ENCODE measurements at places on chromosomes 11 and 22.
A peak's percentile ranks its signal among the peaks of the same experiment; 100 is the strongest.

DNA sequence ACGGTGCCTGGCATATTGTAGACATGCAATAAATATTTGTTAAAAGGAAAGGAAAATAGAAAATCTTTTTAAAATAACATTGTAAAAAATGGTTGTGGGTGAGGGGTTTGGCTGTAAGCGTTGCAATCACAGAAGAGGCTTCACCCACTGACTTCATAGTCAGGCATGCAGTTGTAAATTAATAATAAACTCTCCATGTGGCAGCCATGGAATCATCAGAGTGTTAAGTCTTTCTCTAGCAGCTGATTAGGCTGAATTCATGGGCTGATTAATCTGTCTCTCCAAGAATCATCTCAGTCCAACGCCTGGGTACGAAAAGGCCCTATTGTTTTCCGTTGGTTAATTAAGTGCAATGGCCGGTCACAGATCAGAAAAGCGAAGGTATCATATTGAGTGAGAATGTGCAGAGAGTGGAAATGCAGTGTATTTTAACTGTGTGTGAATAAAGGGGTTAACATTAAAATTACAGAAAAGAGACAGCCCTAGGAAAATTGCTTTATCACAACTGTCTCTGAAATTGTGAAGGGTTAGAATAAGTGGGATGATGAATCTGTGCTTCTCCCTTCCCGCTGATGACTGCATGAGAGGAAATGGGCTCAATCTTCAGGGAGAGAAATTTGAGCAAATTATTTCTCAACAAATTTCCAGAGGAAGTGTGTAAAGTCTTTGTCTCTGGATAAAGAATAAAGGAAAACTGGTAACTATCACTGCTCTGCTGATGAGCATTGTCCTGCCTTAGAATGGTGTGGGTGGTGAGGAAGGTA lies 269.0 kb downstream of the FAM76B start:
- no peak for DNase-seq

DNA sequence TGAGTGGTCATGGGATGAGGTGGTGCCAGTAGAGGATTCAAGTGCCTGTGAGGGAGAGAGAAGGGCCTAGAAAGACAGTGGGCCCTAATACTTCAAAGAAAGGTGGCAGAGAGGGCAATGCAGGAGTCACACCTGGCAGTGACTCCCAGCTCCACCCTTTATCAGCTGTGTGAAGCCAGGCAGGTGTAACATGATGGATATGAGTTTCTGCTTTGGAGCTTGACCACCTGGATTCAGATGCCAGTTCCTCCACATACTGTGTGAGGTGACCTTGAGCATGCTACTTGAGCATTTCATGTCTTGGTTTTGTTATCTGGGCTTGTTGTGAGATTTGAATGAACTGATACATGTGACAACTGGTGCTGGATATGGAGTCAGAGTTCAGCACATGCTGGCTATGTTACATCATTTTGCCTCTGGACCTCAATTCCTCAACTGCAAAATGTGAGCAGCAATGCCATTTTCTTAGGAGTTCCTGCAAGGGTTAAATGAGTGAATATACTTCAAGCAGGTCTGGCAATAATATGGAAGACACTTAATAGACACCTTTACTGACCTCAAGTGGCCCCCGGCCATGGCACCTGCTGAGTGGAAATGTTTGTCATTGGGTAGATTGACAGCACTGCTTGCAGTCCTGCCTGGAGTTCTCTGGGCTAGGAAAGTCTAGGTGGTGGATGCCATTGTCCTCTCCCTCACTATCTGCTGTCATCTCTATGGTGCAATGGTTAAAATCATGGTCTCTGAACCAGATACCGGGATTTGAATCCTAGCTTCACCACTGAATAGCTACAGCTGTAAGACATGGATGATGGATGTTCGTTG lies 83.3 kb downstream of the MICAL2 start:
- no peak for DNase-seq

GRCh38 chr11:14445542-14446530 lies 53.8 kb downstream of the COPB1 start:
- no peak for DNase-seq

- DNase-seq, result peak; percentile 60
Observed at GRCh38 chr11:114308689-114309089, 12.5 kb downstream of the NNMT start.

GRCh38 chr22:37581504-37581903 lies 1.6 kb upstream of the LGALS2 start:
- peak; percentile 69 for DNase-seq

GRCh38 chr11:71917646-71918140 lies 10.7 kb downstream of the XNDC1N start:
- DNase-seq, result no peak

DNA sequence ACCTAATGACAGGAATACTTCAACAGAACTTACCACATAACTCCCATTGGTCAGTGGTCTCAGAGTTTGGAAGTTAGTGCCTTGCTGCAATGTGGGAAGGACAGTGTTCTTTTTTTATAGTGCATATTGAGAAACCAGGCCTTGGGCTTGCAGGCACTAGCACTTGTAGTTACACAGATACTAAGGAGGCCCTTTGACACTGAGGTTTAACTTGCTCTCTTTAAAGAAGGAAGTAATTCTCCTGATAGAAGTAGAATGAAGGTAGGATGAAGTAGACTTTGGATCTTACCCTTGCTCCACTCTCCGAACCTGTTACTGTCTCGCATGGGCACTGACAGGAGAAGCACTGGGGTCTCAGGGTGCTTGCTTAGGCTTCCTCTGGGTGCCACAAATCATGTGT lies 31.0 kb upstream of the ST14 start:
- DNase-seq, result no peak

- DNase-seq, result peak; percentile 61
Observed at GRCh38 chr11:107689317-107690202, 22.3 kb downstream of the SLN start.

- no peak for DNase-seq
Observed at GRCh38 chr22:19636696-19637407, 77.5 kb upstream of the SEPTIN5 start.

- DNase-seq, result no peak
Observed at GRCh38 chr11:92596596-92597317, 372.1 kb downstream of the FAT3 start.
